ENCODE measurements at places on chromosomes 3 and 15.

DNA sequence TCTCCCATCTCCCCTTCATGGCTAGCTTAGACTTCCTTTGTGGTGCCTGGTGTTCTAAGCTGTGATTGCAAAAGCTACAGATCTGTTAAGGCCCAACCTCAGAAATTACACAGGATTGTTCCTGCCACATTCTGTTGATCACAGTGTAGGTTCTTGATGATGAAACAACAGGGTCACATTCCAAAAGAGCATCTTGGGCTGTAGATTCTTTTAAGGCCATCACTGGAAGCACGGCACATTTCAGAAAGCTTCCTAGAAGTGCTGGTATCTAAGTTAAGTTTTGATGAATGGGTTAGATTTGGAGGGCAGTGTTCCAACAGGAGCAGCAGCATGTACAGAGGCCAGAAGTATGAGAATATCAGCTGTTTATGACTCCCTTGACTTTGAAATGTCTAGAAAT is 107.5 kb upstream of the SKOR1 start:
- no peak for DNase-seq

DNA sequence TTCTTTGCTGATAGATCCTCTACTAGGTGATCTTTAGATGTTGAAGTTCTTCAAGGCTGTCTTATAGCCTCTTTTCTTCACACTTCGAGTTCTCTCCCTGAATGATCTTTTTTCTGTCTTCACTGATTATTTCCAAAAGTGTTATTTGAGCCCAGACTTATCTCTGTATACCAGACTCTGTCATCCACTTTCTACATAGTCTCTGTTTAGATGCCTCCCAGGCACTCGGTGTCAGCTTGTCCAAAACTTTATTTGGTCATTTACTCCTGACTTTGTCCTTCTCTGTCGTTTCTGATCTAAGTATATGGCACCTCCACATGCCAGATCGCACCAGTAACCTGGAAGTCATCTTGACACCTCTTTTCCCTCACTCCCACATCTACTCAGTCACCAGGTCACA is 27.6 kb downstream of the KLHL18 start:
- DNase-seq = no peak

- DNase-seq = peak; percentile 84
These were observed 125.6 kb downstream of the P3H2 start for GRCh38 chr3:189995129-189995528.

DNA sequence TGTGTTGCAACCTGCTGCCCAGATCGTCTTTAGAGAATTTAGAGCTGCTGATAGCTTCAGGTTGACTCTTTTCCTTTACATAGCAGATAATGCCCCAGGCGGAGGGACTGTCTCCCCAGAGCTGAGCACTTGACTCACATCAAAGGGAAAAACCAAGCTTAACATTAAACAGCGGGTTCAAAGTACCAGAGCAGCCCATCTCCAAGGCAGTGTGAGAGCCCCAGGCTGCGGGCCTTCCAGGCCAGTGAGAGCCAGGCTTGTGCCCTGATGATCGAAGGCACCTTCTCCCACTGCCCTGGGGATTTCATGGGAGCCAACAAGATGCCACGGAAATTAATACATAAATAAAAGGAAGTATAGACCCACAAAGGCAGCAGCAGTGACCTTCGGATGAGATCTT is 275.6 kb downstream of the XXYLT1 start:
- no peak for DNase-seq

GRCh38 chr3:127220497-127220896 is 27.6 kb downstream of the PRR23E start:
- DNase-seq = no peak

DNA sequence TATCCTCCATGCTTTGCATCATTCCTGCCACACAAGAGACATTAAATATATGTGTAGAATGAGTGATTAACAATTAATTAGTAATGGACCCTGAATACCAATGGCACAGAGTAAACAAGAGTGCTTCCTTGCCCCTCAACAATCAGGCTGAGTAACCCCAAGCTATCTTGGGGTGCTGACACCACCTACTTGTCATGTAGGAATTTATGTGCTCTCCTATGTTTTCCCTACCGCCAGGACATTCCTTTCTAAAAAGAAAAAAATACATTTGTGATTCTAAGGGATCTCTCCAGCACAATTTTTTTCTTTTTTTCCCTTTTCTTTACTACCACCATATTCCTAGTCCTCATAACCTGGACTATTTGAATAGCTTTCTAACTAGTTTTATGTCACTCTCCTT is 449.1 kb downstream of the MFSD1 start:
- no peak for DNase-seq

DNA sequence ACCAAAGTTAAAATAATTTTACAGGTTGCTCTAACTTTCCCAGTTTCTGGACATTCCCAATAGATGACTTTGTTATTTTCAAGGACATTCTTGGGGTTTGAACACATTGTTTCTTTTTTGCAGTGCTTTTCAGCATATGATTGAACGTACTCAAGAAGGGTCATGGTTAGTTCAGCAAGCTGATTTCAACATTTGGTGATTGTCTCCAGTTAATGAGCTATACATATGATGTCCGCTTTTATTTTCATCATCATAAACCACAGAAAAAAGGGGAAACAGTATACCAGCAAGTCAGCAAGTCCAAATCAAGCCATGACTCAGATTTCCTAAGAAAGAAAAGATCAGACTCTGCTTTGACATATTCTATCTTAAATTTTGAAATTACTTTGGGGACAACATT is 69.4 kb downstream of the B3GALNT1 start:
- peak; percentile 34 for DNase-seq

DNA sequence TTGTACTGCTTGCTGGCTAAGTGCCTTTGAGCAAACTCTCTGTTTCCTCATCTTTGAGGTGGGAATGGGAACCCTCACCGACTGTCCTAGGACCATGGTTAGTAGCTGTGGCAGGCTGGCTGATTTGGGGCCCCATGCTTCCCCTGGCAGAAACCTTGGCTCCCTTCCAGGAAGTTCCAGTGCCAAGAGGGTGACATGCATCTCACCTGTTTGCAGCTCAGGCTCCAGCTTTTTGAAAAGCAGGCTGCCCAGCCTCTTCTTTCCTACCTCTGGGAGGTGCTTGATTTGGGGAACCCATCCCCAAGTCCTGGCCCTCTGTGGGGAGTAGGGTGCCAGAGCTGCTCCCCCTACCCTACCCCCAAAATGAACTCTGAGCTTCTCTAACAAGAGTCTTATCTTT is 50.8 kb downstream of the RAB11A start:
- no peak for DNase-seq

DNA sequence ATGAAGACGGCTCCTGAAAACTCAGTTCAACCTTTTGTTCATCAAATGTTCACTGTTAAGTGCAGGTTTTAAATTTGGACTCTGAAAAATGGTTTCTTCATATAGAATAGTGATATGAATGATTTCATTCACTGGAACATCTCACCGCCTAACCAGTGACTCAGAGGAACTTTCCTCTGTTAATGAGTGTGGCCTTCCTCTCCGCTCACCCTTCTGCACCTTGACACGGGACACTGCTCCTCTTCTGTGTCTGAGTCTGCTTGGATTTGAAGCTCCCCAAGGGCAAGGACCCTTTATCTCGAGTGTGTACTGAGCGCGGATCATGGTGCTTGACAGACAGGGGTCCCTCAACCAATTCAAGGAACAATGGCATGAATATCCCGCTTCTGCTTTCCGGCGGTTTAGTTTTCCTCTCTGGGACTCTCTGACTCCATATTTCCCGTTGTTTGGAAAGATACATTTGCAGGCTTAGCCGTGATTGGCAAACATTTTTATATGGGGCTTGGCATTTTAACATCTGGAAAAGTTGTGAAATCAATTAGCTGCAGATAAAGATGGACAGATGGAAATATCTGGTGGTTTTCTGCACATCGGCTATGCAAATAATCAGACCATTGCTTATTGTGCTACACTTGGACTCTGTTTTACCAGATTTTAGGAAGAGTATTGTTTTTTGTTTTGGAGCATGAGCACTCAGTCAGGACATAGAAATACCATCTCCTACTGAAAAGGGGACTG is 20.9 kb downstream of the KBTBD8 start:
- DNase-seq = no peak

DNA sequence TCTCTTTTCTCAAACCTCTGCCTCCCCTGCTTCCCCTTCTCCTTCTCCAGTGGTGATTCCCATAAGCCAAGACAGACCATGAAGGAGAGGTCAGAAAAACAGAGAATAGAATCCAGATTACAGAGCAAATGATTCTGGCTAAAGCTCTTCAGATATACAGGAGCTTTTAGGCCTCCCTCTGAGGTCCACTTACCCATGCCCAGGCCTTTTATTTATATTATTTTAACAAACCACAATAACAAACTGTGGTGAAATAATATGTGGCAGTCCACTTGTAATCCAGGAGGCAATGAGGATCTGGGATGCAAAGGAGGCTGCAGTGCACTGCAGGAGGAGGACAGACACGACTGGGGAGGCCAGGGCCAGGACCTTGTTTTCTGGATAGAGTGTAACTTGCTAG is 104.1 kb downstream of the STAC start:
- no peak for DNase-seq

GRCh38 chr3:45113625-45114050 is 32.5 kb downstream of the CDCP1 start:
- DNase-seq = no peak

DNA sequence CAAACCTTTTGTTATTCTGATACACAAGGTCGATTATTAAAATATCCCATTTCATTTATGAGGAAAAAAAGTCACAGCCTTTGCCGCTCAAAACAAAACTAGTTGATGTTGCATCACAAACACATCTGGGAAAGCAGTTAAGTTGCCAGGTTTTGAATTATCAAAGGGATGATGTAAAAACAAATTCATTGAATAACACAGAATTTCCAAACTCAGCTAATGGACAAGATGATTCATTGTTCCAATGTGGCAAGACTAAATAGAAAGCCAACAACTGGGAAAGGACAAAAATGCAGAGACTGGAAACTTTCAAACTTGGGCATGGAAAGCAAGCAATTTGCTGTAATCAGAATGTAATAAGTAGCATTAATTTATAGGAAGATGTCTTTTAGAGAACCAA is 610.0 kb upstream of the ZNF385D start:
- peak; percentile 19 for DNase-seq

- no peak for DNase-seq
These were observed 150.3 kb upstream of the STRIT1 start for GRCh38 chr3:155443815-155444214.

- no peak for DNase-seq
These were observed 88.3 kb downstream of the MYO5A start for GRCh38 chr15:52440414-52440813.

DNA sequence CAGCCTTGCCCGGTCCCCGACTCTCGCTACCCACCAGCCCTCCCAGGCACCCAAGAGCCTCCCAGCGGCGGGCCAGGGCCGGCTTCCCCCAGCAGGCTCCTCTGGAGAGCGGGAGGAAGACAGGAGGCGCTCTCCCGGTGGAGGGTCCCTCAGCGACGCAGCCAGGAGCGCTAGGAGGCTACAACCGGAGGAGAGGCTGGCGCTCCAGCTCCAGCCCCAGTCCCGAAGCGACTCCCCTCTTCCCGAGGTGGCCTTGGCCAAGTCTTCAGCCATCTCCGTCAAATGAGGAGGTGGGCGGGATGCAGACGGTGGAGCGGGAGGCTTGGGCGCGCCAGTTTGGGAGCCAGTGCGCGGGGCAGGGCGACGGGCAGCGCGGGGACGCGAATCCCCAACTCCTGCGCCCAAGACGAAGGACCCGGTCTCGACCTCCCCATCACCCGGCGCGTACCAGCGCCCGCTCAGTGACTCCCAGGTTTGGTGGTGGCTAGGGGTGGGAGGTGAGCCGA is 722 bp downstream of the CHRNA3 start:
- peak; percentile 9 for DNase-seq

GRCh38 chr3:81242871-81243270 is 518.6 kb downstream of the GBE1 start:
- peak; percentile 44 for DNase-seq

- peak; percentile 81 for DNase-seq
These were observed 57.6 kb downstream of the SSR3 start for GRCh38 chr3:156497326-156497725.

DNA sequence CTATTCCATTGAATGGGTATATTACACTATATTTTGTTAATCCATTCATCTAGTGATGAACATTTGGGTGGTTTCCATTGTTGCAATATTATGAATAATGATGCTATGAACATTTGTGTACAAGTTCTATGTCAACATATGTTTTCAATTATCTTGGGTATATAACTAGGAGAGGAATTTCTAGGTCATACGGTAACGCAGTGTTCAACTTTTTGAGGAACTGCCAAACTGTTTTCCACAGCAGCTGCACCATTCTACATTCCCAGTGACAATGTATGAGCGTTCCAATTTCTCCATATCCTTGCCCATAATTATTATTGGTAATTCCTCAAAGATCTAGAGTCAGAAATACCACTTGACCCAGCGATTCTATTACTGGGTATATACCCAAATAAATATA is 24.1 kb upstream of the RORA start:
- DNase-seq = peak; percentile 3

GRCh38 chr3:194102436-194102835 is 33.5 kb upstream of the HES1 start:
- DNase-seq = no peak

GRCh38 chr3:145197051-145197820 is 963.7 kb downstream of the PLOD2 start:
- no peak for DNase-seq

DNA sequence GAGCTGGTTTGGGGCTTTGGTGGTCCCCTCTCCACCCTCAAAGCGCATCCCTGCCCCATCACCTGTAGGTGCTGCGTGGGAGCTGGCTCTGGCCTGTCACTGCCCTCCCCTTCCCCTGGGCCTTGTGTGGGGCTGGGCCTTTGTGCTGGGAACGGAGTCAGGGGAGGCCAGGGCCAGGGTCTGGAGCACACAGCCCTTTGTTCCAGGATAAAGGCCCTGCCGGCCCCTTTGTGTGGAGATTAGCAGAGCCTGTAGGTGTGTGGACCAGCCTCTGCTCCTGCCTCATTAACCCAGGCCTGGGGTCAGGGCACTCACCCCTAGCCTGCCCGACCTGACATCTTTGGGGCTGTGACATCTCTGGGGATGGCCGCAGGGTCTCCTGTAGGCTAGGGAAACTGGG is 8.9 kb downstream of the EPHB3 start:
- no peak for DNase-seq
